NCI-H2171 (cell line): ENCODE measurements at places on chromosomes 2 and 18.

- no peak for DNase-seq
These were observed 20.5 kb downstream of the MLPH start for GRCh38 chr2:237507512-237507911.

DNA sequence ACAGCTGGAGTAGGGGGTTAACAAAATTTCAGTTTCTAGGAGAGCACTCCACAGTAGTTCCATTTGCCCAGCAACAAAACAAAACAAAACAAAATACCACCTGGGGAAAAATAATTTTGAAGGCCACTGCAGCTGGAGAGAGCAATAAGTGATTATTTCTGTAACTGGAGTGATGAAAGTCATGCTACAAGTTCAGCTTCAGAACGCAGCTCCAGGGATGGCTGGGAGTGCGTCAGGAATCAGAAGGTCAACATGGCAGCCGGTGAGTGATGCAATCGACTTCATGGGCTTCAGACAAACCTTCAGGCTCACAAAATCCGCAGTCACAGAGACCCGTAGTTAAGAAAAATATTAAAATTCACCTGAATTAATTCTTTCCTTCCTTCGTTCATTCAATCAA is 41.0 kb downstream of the ABHD3 start:
- DNase-seq: no peak

DNA sequence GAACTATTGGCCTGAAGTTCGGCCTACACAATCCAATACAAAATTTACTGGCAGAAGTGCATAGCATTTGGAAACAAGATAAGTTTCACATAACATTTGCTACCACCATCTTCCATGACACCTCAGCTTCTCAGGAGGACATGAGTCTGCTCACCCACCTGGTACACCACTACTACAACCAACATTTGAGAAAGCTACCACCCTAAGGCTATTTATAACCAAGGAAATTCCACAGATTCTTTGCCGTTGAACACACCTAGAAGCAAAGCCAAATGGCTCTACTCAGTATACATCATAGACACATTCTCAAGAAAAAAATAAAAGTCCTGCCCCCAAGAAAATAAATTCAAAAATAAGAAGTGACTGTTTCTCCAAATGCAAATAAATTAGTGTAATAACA is 145.3 kb downstream of the SPAG16 start:
- no peak for DNase-seq

DNA sequence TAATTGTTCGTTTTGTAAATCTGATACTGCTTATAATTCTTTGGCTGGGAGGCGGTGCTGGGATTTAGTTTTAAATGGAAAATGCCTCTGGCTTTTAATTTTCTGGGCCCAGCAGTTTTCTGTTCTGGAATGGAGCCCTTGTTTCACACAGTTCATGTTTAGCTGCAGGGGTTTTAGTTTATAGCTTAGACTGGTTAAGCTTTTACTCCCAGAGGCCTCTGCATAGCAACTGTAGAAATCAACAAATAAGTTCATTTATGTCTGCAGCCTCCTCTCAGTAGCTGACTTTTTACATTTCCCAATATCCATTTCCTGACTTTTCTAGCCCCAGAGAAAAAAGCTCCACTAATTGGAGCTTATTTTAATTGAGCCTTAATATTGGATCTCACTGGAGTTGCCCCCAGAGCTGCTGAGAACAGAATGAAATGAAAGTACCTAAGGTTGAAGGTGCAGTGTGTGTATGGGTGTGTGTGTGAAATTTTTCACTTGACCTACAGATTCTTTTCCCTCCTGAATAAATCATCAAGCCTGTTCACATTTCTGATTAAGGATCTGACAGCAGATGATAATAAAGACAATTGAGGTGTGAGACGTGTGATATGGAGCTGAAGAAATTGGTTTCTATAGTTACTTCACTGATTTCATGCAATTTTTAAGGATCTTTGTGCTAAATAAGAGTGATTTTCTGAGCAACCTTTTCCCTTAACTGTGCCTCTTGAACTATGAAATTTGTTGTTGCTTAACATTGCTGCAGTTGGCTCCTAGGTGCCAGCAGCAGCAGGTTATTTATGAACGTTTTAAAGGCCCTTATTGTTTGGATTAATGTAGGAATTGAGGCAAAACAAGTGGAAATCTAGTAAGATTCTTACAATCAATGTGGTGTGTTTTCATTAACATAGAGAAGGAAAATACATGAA is 109.6 kb downstream of the TAF4B start:
- no peak for DNase-seq

GRCh38 chr18:13550418-13551304 is 175.7 kb downstream of the FAM210A start:
- DNase-seq: no peak

GRCh38 chr2:166499281-166499680 is 5.2 kb upstream of the SCN7A start:
- DNase-seq: no peak

- peak; percentile 48 for DNase-seq
These were observed at the start of gene MSL3B for GRCh38 chr2:233867993-233868532. Gene MSL3B (minus strand): TSS chr2:233868386.

DNA sequence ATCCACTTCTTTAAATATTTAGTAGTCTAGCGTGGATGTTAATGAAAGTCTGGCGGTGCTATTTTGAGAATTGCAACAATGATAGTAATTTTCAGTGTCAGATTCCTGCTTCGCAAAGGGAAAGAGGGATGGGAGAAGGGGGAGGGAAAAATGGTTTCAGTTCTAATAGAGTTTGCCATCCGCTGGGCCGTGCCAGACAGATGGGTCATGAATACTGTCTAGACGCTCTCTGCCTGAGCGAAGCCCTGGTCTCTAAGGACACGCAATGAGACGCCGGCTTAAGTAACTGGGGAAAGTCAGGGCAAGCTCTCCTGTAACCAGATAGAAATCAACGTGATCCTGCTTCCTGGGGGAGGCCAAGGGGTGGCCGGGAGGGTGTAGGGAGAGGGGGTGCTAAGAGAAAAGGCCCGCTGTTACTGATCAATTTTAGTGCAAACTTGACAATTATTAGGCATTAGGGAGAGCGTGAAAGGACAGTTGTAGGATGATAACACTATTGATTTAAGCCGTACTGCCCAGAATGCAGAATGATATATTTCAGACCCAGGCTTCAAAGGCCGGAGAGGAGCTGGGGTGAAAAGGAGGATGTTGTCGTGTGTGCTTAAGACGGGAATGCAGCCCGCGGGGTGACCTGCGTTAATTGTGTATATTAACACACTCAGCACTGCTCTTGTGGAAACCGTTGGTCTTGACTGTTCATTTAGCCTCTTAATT is 229.2 kb downstream of the LDLRAD4 start:
- DNase-seq: peak; percentile 84

- DNase-seq: no peak
These were observed 27.9 kb downstream of the IL37 start for GRCh38 chr2:112938904-112939303.

DNA sequence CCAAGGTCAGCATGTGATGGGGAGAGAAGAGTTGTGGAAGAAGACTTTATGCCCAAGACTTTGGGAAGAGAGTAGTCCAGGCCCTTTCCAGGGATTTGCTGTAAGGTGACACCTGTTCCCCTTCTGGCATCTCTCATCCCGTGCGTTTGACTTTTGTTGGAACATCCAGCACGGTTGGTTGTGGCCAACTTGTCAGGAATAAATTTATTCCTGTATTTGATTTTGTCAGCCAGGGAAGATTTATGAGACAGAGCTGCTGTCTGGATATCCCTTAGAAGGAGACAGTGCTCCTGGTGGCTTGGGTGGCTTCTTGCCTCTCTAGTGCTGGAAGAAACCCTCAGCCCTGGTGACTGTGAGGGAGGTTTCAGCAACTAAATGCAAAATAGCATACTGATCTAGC is 121.5 kb downstream of the PTPRM start:
- DNase-seq: no peak

- no peak for DNase-seq
These were observed 194.7 kb upstream of the TFPI start for GRCh38 chr2:187748958-187749357.

GRCh38 chr2:29247336-29247914 is 132.2 kb downstream of the CLIP4 start:
- DNase-seq: no peak

- DNase-seq: no peak
These were observed 42.9 kb downstream of the FSHR start for GRCh38 chr2:49111456-49111855.

DNA sequence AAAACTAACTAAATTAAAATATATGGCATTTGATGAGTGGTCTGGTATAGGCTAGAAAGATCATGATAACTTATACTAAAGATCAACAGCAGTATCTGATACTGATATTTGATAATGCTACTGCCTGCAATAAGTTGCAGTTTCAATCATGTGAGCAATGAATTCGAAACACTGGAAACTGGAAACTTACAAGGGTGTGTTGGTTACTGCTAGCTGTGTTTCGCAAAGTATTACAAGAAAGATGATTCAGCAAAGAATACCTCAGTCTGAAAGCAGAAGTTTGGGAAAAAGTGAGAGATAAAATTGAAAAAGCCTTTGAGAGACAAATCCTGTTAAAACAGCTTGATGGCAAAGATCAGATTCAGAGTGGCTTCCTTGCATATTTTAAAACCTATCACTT is 294.5 kb downstream of the CCDC178 start:
- no peak for DNase-seq

DNA sequence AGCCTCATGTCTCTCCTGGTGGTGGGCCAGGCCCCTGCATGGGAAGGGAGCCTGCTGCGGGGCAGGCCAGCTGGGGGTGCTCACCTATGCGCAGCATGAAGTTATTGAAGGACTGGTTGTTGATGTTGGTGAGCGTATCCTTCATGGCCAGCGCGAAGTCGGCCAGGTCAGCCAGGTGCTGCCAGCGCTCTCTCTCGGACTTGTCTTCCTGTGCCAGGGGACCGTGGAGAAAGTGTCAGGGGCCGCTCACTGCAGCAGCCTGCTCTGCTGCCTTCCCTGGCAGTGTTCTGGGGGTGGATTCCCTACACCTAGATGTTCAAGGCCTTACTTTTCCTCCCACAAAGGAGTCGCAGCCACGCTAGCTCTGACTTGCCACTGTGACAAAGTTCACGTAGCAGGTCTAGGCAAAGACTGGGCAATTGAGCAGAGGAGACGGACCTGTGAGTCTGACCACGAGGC is 28.2 kb downstream of the CENPO start:
- no peak for DNase-seq

DNA sequence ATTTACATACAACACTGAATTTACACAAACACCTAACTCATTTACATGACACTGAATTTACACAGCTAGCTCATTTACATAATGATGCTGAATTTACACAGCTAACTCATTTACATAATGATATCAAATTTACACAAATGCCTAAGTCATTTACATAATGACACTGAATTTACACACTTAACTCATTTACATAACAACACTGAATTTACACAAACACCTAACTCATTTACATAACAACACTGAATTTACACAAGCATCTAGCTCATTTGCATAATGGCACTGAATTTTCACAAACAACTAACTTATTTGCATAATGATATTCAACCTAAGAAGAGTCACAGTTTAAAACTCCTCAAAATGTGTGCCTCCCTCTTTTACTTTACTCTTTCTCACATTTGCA is 511.7 kb downstream of the GALR1 start:
- DNase-seq: no peak

- no peak for DNase-seq
These were observed 74.0 kb downstream of the MYO1B start for GRCh38 chr2:191319186-191319585.

- no peak for DNase-seq
These were observed 13.7 kb downstream of the TET3 start for GRCh38 chr2:73998451-73998850.

- no peak for DNase-seq
These were observed 83.2 kb downstream of the TANC1 start for GRCh38 chr2:159051661-159052060.

GRCh38 chr2:118053681-118054080 is 34.6 kb upstream of the INSIG2 start:
- no peak for DNase-seq

- DNase-seq: no peak
These were observed 588 bp upstream of the CCDC93 start for GRCh38 chr2:118014492-118014824.

DNA sequence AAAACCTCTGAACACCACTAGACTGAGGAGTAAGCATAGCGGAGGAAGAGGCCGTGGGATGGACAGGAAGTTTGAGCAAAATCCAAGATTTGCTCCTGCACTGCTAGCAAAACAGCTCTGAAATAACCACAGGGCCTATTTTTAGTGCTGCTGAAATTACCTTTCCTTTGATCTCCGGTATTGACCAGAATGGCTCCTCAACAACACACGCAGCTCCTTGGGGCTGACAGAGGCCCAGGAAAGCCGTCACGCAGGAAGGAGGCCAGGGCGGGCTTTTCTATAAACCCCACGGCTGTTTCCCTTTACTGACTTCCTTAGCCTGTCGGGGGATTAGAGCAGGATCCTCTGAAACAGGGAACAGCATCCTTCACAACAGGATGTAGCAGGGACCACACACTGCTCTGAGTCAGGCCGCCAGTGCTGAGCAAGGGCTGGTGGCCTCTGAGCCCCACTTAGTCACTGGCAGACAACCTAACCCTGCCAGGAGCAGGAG is 80.8 kb upstream of the LCLAT1 start:
- DNase-seq: no peak

GRCh38 chr2:149364839-149365238 is 34.5 kb downstream of the LYPD6 start:
- DNase-seq: no peak

DNA sequence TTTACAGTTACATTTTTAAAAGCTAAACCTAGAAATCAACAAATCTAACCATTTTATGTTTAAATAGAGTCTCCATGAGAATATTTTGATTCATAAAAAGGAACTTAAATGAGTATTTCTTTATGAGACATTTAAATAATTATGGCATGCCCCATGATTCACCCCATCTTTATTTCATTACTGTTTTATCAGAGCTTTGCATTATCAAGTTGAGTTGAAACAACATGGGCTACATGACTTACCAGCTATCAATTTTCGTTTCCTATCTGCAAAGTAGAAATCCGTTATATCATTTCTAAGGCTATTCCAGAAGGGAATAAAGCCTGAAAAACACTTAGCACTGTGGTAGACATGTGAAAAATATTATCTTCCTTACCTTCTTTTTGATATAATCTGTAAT is 161.5 kb downstream of the GALNT3 start:
- no peak for DNase-seq

DNA sequence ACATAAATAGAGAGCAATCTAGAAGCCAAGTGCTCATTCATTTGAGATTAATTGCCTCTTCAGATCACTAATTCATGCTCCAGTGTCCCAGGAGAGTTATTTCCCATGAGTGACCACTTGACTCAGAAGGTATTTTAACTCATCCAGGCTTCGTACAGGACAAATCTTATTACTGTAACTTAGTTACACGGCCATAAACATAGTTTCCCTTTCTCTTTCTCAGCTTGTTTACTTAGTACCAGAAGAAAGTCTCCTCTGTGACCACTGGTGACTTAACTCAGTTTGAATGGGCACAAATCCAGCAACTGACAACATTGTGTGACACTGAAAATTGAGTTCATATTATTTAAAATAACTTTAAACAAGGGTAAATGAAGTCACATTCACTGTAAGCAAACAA is 25.3 kb downstream of the MMADHC start:
- DNase-seq: no peak

- DNase-seq: no peak
These were observed 564 bp downstream of the MPV17 start for GRCh38 chr2:27322301-27322765.

- DNase-seq: no peak
These were observed 12.1 kb downstream of the LRRTM1 start for GRCh38 chr2:80292474-80292873.

GRCh38 chr18:23573020-23573419 is 13.3 kb downstream of the NPC1 start:
- DNase-seq: no peak
